ENCODE measurements at places on chromosomes 6 and 20.

DNA sequence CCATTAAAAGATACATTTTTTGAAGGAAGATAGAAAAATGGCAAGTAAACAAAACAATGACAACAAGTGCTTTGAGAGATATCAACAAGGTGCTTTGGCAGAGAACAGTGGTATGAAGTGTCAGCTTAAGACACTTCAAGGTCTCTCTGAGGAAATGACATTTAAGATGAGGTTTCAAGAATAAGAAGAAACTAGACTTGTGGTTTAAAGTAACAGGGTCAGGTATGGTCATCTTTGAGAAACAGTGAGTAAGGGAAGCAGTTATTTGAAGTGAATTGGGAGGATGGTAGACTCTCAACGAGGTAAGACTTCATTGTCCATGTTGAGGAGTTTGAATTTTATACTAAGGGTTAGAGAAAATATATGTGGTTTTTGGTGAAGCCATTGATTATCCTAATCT lies 77.8 kb downstream of the SYCP2L start:
- no peak for DNase-seq

DNA sequence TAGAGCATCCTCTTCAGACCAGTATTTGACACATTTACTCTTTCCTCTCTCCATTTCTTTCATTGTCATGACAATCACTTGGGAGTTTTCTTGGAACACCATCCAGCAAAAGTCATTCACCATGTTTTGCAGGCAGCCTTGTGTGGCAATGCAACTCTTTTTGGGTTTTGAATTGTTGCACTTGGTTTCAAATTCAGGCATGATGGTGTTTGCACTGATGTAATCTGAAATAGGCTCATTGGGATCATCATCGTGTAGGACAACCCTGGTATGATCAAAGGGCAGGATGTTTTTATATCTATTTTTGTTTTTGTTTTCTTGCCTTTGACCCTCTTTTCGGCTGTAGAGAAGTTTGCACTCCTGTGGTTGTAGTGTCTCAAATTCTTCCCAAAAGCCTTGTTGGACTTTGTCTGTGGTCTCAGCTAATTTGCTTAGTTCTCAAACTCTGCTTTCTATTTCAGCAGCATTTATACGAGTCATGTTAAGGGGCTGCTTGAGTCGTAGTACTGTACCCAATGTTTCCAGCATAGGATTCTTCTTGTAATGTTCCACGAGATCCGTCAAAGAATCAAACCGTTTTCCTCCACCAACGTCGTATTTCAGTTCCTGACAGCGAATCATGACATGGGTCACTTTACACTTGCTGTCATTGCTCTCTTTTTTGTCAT lies 160.8 kb upstream of the TNFAIP3 start:
- no peak for DNase-seq

DNA sequence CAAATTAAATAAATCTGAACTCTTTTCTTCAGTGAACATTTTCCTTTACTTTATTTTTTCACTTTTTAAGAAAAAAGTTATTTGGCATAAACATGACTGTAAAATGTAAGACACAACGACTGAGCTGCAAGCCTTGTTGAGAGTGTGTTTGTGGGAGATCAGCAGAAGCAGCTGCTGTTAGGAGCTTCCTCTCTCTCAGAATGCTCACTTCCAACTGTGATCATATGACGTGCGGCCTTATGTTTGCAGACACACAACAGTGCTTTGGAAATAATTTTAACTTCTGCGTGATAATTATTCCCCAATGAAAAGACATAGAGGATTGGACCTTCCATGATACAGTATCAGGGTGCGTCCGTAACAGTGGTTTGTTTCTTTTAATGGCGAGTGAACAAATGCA lies 104.0 kb downstream of the ARHGAP18 start:
- no peak for DNase-seq

- no peak for DNase-seq
Observed at GRCh38 chr6:12485226-12485764, 195.1 kb downstream of the EDN1 start.

DNA sequence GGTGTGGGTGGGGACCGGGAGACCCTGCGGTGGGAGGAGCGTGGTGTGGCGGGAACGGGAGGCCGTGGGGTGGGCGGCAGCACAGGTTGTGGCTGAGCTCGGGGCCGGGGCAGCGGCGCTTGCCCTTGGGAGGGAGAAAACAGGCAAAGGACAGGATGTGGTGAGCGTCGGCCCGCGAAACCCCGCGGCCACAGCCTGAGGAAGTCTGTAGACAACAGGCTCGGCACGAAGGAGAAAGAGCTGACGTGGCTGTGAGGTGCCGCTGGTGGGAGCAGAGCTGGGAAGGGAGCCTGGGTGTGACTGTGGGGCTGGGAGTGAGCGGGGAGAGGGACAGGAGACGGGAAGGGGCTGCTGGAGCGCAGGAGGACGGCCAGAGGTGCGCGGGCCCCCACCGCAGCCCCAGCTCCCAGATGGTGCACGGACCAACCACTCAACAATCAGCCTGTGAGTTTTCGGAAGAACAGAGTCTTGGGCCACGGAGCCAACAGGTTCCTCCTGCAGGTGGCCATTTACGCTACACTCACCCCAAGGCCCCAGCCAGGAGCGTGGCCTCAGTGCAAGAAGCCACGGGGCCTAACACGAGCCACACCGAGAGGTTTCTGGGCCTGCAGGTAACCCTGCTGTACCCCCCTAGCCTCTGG lies 202.8 kb downstream of the DLL1 start:
- no peak for DNase-seq

GRCh38 chr6:24431045-24431451 lies 28.3 kb downstream of the MRS2 start:
- no peak for DNase-seq

DNA sequence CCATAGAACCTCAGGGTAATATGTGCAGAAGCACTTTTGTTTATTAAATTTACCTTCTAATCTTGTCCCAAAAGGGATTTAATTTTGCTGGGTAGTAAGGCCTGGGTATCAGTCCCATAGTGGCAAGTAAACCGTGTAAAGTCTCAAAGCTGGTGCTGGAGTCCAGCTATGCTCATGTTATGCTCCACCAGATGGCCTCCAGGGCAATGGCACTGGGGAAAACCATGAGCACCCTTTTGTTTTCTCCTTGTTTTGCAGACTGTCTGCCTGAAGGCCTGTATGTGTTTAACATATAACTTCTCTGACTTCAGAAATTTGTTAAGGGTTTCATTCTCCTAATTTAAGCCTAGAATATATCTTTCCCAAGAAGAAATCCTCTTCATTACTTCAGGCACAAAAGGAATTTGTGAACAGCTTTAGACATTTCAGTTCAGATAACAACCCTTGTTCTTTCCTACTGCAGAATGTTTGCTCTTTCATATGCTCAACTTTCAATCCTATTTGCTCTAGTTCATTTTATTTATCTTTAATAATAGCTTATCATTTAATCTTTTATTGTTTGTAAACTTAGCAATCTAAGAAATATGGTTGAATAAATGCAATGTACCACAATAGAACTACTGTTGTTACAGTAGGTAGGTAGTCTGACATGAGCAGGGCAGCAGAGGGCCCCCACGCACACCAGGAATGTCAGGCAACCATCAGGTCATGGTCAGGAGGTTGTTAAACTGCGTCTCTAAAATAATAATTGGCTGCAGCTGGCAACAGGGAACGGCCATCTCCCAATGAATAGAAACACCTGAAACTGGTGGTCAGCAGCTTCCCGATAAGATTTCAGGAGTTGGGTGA lies 162.8 kb downstream of the TENT5A start:
- no peak for DNase-seq

DNA sequence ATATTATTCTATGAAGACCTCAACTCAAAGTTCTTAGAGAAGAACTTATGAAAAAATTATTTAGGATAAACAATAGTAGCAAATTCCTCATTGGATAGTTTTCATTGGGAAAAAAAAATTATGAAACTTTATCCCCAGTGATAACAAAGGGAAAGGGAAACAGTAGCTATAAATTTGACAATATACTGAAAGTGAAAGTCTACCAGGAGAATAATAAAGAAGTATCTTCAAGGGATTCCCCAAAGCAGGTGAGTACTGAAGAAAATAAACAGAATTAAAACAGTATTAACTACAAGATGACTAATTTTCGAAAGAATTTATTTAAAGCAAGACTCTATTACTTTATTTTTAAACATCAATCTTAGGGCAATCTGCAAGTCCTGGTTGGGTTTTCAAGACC lies 56.4 kb downstream of the REPS1 start:
- no peak for DNase-seq

- no peak for DNase-seq
Observed at GRCh38 chr6:97294451-97294850, 11.4 kb upstream of the MMS22L start.

DNA sequence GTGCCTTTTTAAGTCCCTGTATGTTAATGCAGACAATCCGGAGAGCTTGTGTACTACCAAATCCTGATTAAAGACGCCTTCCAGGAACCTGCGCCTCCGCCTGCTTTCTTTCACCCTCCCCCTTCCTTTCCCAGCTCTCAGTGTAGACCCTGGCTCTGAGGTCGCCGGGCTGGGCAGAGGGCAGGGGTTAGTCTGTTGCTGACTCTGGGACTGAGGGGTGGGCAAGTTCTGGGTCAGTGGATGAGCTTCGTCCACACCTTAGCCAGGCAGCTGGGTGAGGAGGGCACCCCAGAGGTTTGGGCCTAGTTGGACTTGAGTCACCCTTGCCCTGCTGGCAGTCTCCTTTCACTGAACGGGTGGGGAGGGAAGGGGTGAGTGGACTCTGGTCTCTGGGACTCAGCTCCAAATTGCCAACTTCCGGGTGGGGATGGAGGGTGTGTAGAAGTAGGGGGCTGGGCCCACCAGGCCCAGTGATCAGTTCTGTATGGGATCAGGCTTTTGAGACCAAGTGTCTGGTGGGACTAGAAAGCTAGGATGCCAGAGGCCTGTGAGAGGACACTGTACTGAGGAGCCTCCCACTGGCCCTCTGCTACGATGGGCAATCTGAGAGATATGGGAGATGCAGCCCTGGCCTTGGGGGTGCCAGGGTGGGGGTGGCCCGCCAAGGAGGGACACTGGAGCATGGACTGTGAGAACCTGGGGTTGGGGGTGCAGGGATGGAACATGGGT lies 21.3 kb upstream of the SLC22A7 start:
- no peak for DNase-seq

DNA sequence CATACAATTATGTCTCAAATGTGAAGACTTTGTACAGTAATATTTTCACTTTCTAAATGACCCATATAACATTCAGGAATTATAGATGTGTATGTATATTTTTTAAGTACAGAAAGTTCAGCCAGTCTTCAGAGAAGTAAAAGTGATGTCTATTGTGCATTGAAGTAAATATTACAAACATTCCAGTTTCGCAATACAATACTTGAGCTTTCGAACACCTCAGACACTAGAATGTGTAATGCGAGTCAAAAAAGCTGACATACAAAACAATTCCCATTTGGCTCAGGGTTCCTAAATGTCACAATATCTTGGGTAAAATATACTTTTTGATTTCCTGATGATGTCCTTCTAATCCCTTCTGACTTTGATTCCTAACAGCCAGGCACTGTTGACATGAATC lies 101.4 kb downstream of the ZNF217 start:
- no peak for DNase-seq

DNA sequence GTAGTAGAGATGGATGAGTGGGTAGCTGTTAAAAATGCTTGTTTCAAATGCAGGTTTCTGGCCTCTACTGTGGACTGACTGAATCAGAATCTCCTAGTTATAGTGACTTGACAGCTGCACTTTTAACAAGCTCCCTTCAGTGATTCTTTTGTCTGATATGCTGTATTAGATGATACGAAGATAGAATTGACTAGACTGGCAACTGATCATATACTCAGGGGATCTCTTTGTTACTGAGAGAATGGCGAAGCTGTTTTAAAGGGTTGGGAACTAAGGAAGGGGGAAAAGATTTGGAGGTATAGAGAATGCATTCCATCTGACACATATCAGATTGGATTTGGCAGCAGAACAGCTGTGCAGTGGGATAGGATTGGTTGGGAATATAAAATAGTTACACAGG lies 7.0 kb downstream of the ENPP4 start:
- no peak for DNase-seq

GRCh38 chr6:36858407-36858981 lies 16.1 kb downstream of the PPIL1 start:
- no peak for DNase-seq

- no peak for DNase-seq
Observed at GRCh38 chr6:152355166-152355565, 282.0 kb downstream of the SYNE1 start.

- DNase-seq: no peak
Observed at GRCh38 chr20:57388953-57389694, 2.1 kb upstream of the RBM38 start.

GRCh38 chr20:2817891-2818595 lies 1.9 kb downstream of the TMEM239 start:
- DNase-seq: no peak

GRCh38 chr20:57212534-57213276 lies 53.7 kb downstream of the BMP7 start:
- no peak for DNase-seq

DNA sequence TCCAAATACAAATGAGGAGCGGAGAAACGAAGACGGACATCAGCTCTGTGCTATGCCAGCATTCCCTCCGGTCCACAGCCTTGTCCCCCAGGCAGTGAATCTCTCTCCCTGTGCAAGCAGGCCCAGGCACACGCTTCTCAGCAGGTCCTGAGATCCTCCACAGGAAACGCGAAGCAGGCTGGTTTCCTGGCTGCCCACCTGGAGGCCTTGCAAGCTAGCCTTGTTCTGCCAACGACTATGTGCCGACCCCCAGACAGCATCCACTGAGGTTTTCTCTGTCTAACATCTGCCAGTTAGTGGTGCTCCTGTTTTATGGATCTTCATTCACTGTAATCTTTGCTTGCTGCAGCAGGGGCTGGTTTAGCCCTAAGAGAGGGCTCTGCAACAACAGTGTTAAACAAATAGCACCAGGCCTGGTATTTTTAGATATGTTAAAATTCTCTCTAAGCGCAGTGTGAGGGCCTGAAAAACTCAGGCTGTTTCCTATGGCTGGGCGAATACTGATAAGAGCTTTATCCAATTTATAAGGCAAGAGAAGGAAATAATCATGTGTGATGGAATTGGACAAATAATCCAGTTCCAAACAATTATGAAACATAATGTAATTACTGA lies 386.0 kb upstream of the ARID1B start:
- DNase-seq: no peak

DNA sequence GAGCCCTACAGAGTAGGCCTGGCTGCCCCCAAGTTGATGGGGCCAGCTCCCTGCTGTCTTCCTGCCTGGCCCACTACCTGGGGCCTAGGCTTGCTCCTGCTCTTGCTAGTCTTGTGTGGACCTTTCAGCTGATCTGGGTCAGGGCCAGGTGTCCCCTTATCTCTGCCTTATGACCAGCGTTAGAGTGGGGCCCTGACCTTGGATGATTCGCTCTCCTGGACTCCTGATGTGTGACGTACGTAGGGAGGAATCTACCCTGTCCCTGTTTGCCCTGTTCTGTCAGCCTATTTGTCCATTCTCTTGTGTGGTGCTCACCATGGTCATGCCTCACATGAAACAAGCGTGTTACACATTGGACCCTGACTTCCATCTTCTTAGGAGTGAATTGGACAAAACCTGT lies 571.8 kb downstream of the QKI start:
- DNase-seq: no peak
